ENCODE measurements at places on chromosomes 6 and 20.

DNA sequence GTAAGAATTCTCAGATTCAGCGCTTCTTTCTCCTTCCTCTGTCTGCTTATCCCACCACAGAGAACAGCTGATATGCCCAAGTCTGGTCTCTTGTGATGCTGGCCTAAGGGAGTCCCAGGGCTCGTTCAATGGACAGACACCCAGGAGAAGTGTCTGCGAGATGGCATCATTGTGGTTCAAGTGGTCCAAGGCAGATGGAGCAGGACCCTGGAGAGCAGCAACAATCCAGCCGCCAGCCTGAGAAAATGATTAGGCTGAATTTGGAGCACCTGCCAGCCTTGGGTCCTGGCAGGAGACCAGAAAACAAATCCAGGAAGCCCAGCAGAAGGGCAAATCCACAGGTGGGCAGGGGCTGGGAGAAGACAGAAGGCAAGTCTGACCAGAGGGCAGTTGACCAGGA is 145.8 kb downstream of the PTPRT start:
- DNase-seq = no peak

DNA sequence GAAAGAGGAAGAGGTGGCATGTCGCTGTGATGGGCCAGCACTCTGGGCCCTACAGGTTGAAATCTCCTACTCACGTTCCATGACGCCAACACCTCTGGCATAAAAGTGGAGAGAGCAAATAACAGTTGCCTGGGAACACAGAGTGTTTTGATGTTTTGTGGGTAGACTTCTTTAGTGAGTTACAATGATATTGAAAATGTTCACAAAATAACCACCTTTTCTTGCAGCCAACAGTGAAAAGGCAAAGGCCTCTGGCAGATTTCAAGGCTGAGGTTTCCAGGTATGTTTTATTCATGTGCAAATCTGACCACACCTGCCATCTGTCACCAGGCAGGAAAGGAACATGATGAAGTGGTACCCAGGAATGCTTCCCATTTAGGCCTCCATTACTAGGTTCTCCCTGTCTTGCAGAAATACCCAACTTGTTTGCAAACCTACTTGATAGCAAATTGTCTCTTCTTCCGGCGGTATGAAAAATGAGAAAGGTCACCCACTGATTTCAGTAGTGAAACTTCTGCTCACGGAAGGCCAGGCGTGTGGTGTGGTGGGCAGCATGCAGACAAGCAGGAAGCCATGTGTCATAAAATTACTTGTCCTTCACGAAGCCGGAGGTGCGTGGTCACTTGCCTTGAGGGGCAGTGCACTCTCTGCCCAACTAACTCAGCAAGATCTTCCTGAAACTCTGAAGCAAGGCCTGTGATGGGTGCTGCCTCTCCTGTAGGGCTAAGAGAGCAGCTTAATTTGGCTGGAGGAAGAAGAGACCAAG is 299.1 kb upstream of the PRDM1 start:
- no peak for DNase-seq

GRCh38 chr6:152981219-152981618 is 1.6 kb downstream of the FBXO5 start:
- DNase-seq = no peak

DNA sequence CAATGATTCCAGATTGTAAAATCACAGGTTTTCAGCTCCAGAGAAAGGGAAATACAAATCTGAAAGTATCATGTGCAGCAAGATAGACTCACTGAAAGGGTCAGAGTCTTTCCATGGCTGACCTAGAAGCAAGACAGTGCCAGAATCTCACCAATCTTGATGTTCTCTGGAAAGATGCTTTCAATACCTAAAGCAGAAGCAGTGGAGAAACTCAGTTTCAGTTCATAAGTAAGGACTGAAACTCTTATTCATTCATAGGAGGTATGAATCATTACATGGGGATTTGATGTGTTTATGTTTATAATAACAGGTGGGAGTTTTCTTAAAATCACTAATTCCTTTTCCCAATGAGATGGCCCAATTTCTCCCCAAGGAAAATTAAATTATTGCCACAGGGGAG is 42.5 kb downstream of the SLC2A12 start:
- DNase-seq = no peak

- no peak for DNase-seq
These were observed 202.2 kb upstream of the PRND start for GRCh38 chr20:4519534-4519933.

GRCh38 chr6:36387440-36388303 is at the start of gene ETV7:
ETV7 (minus strand) TSS chr6:36387669; CDS start chr6:36387541, 128 bp downstream.
- peak; percentile 53 for DNase-seq

- no peak for DNase-seq
These were observed 7.0 kb upstream of the CSNK2A1 start for GRCh38 chr20:550611-551010.

- DNase-seq = no peak
These were observed 72.0 kb upstream of the PRL start for GRCh38 chr6:22368794-22369193.

GRCh38 chr6:149080511-149080910 is 237.0 kb upstream of the TAB2 start:
- no peak for DNase-seq

DNA sequence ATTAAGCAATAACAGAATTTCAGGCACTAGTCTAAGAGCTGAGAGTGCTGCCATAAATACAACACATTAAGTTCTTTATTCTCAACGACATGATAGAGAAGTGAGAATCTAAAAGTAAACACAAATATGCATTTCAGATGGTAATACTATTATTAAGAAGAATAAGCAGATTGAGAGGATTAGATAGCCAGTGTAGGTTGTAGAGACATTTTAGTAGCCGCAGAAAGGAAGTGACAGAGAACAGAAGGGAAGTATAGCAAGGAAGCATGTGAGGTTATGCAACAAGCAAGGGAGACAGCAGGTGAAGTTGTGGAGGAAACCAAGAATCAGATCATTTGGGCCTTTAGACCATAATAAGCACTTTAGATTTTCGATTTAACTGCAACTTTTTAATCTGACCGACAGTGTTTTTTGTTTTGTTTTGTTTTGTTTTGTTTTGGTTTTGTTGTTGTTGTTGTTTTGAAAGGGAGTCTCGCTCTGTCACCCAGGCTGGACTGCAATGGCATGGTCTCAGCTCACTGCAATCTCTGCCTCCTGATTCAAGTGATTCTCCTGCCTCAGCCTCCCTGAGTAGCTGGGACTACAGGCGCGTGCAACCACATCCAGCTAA is 737.0 kb upstream of the ADGRB3 start:
- no peak for DNase-seq

GRCh38 chr6:138310294-138310693 is 67.4 kb upstream of the SMIM28 start:
- no peak for DNase-seq

- DNase-seq = peak; percentile 4
These were observed 76.2 kb upstream of the BCLAF1 start for GRCh38 chr6:136365776-136366354.

DNA sequence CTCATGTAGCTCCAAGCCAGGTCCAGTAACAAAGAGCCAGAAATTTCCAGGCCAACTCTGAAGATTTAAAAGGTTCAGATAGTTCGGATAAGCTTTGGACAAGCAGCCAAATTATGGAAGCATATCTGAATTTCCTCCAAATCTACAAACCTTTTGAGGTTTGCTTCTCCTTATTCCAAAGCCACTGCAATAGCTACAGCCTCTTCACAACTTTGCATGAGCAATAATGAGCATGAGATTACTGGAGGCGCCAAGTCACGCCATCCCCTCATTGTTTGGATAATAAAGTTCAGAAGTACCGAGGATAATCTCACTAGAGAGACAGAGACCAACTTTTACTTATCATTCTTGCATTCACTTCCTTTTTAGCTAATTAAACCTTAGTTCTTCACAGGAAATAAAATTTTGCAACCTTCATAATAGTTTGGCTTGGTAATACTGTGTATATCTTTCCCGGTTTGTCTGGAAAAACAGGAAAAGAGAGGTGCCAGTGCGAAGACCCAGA is 329.6 kb upstream of the RSPO3 start:
- DNase-seq = no peak

DNA sequence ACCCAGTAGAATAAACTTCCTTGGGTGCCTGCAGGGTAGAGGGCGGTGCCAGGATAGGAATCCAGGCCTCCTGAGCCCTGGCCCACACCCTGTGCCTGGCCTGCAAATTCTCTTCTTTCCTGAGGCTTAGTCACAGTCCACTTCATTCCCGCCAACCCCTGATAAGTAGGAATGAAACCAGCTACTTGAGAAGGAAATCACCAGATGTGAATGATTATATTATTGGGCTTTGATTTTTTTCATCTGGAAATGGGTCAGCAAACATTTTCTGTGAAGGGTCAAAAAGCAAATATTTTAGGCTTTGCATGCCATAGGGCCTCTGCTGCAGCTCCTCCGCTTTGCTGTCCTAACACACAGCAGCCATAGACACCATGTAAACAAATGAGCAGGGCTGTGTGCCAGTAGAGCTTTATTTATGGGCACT is 50.2 kb downstream of the STK35 start:
- no peak for DNase-seq

- no peak for DNase-seq
These were observed at the start of gene IP6K3 for GRCh38 chr6:33746651-33747100. IP6K3 (minus strand) TSS chr6:33746905; CDS start chr6:33735476, 11,429 bp downstream.

GRCh38 chr6:143270026-143270425 is 180.5 kb downstream of the ADAT2 start:
- no peak for DNase-seq

GRCh38 chr20:50092436-50092835 is 20.5 kb downstream of the UBE2V1 start:
- no peak for DNase-seq

DNA sequence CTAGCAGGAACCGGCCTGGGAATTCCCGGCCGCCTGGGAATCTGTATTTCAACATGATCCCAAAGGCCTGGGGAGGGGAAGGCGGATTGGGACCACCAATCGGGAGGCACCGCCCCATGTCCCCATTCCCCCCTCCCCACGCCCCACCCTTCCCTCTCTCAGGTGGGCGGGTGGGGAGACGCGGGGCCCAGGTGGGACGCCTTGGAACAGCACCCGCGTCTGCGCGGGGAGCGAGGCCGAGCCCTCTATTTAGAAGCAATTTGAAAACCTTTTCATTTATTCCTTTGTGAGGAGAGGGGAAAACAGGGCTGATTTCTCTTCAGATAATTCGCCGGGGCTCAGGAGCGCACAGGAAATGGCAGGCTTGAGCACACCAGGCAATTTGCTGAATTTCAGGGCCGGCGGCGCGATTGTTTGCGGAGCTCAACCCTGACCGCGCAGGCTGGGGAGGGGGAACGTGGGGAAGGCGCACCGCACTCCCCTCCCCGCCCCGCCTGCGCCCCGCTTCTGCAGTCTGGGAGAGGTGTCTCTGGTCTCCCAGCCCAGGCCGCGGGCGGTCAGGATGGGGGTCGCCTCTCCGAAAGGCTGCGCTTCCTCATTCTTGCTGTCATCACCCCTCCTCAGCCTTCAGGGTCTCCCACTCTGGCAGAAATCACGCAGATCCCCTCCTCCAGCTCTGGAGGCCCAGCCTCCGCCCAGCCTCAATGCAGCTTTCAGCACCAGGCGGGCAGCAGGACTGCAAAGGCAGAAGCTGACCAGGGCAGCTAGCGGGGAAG is 170.0 kb downstream of the GRM4 start:
- no peak for DNase-seq

DNA sequence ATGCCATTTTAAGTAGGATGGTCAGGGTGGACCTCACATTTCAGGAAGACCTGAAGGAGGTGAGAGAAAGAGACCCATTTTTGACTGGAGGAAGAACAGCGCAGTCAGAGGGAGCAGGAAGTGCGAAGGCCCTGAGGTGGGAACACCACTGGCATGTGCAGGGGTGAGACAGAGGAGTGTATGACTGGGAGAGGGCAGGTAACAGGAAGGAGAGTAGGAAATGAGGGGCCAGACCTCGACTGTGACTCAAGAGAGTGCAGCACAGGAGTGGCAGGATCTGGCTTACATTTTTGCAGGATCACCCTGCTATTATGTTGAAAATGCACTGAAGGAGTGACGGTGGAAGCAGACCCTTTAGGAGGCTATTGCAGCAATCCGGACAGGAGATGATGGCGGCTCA is 117.7 kb upstream of the CDYL start:
- no peak for DNase-seq

DNA sequence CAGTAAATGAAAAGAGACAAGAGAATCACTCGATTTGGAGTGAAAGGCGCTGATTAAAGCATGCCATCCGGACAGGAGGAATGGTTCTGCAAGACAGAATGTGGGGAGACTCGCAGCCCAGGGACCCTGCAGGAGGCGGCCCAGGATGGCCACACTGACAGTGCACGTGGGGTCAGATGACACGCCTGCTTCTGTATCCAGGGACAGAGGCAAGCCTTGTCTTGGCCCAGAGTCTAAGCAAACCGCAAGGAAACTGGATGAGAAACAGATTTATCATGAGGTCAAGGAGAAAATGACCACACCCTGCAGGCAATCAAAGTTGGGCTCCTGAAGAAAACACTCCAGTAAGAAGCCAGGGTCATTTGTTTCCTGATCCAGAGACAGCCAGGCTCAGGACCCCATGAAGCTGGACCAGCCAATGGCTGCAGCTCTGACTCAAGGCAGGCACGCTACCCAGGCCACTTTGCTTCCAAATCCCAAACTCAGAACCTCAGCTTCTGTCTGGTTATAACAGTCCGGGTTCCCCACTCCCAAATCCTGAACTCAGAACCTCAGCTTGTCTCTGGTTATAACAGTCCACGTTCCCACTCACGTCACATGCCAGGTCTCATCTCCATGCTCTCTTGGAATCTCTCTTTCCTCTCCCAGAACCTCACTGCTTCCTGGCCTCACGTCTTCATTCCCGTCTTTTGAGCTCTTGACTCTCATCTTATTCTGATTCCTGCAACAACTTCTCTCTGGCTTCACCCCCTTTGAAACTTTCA is 144.9 kb upstream of the THBS2 start:
- no peak for DNase-seq

DNA sequence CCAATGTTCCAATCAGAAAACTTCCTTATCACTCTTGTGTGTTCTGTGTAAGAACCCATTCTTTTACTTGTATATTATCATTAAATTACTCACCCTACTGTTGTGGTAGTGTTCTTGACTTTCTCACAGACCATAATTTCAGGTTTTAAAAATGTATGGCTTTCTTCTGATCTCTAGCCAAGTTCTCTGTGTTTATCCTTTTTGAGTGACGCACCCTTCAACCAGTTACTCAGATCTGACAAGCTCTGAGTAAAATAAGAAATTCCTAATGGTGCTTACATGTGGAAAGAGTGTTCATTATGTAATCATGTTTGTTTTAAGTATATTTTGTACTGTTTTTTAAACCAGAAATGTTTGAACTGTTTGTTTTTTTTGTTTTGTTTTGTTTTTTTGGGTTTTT is 11.0 kb downstream of the TBPL1 start:
- no peak for DNase-seq

- no peak for DNase-seq
These were observed 105.7 kb upstream of the AHI1 start for GRCh38 chr6:135603249-135603648.

- DNase-seq = no peak
These were observed 244.7 kb upstream of the PRND start for GRCh38 chr20:4476903-4477500.

DNA sequence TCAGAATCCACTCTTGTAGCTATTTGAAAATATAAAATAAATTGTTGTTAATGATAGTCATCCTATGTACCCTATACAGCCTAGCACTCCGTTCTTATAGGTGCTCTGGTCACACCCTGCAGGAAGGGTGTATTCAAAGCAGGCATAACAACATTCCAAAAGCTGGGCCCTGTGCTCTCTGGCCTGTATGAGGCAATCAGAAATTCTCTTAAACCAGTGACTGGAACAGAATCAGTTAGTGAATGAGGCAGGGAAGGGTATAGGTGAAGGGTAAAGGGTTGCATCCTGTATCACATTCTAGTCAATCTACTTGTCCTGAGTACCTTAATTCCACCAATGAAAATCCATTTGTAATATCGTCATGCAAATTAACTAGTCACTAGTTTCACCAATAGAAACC is 154.5 kb upstream of the ZNF217 start:
- DNase-seq = no peak
